Muscle of back (tissue), 13 donors: ENCODE measurements at places on chromosomes 5 and 9. TPM values are rescaled to one million over a fixed set of nuclear protein-coding genes. Genes with fewer than 3 reads are reported as not detected.

Gene NTRK2
- 31.5 TPM for polyA plus RNA-seq

Gene ACTBL2
- not detected for polyA plus RNA-seq

Gene LCN9
- not detected for polyA plus RNA-seq

Gene SHISAL2B
- 0.24 TPM for polyA plus RNA-seq

Gene PTGR1
- 66.2 TPM for polyA plus RNA-seq

Gene PHF2
- 32.7 TPM for polyA plus RNA-seq

Gene ANKRD31
- 0.32 TPM for polyA plus RNA-seq

Gene OLFM1
- polyA plus RNA-seq: 4.7 TPM

Gene JAK2
- 17.0 TPM for polyA plus RNA-seq

Gene FST
- 44.8 TPM for polyA plus RNA-seq

Gene DND1
- polyA plus RNA-seq: not detected

Gene IL33
- 33.8 TPM for polyA plus RNA-seq

Gene SLC4A9
- polyA plus RNA-seq: not detected

Gene BTNL8
- polyA plus RNA-seq: not detected

Gene ANKRD34B
- polyA plus RNA-seq: 0.32 TPM

Gene SAPCD2
- polyA plus RNA-seq: 2.6 TPM

Gene LCN12
- 1.1 TPM for polyA plus RNA-seq

Gene ASB6
- polyA plus RNA-seq: 12.7 TPM

Gene SPINK7
- not detected for polyA plus RNA-seq

Gene RASEF
- 0.42 TPM for polyA plus RNA-seq
